ENCODE measurements at places on chromosomes 3 and 15.
A peak's percentile ranks its signal among the peaks of the same experiment; 100 is the strongest.

- DNase-seq: no peak
Observed at GRCh38 chr3:104738271-104738670, 628.4 kb upstream of the ALCAM start.

GRCh38 chr3:38581774-38582173, 67.7 kb downstream of the SCN5A start:
- no peak for DNase-seq

GRCh38 chr3:87958289-87958688, 100.5 kb downstream of the CGGBP1 start:
- DNase-seq: no peak

GRCh38 chr3:50259432-50260026, 9.4 kb upstream of the SEMA3B start:
- DNase-seq: no peak

GRCh38 chr15:95134431-95135110, 903.2 kb downstream of the MCTP2 start:
- no peak for DNase-seq

GRCh38 chr3:112360561-112360960, 27.6 kb downstream of the CD200 start:
- DNase-seq: no peak

DNA sequence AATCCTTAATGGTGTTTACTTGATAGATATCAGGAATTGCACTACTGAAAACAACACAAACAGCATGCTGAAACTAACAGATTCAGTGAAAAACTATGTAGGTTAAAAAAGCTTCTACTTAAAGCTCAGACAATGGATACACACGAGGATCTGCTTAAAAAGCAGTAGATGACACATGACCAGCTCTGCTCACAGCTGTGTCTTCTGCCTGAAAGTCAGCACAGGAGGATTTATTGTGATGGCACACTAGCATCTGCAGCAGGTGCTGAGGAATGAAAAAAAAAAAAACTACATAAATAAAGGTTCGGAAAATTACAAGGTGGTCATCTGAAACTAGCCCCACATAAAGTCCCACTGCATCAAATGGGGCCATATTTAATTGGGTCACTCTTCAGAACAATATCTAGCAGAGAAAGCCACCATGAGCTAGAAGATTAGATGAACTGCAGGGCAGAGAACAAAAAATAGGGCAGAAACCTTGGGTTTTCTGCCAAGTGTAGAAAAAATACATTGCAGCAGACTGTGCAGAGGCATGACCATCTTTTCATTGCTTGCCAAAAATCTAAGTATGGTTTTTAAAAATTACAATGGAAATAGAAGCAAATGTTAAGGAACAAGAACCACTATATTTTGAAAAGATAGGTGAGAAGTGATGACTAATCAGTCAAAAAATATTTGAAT, 13.2 kb upstream of the GOLM2 start:
- no peak for DNase-seq

- no peak for DNase-seq
Observed at GRCh38 chr3:195460091-195460713, 17.4 kb upstream of the ACAP2 start.

- no peak for DNase-seq
Observed at GRCh38 chr15:82133251-82133650, 87.4 kb upstream of the MEX3B start.

- DNase-seq: no peak
Observed at GRCh38 chr3:124318656-124319055, 326.7 kb upstream of the ROPN1 start.

- no peak for DNase-seq
Observed at GRCh38 chr15:101167753-101168462, 83.9 kb downstream of the CHSY1 start.

- no peak for DNase-seq
Observed at GRCh38 chr15:71697236-71697635, 113.1 kb upstream of the NR2E3 start.

DNA sequence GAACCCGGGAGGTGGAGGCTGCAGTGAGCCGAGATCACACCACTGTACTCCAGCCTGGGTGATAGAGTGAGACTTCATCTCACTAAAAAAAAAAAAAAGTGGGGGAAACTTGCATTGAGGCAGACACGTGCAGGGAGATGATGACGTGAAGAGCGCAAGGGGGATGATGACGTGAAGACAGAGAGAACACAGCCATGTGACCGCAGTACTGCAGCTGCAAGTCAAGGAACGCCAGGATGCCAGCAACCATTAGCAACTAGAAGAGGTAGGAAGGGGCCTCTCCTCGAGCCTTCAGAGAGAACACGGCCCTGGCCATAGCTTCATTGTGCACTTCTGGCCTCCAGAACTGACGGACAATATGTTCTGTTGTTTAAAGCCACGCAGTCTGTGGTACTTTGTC, 28.3 kb downstream of the RFT1 start:
- no peak for DNase-seq

DNA sequence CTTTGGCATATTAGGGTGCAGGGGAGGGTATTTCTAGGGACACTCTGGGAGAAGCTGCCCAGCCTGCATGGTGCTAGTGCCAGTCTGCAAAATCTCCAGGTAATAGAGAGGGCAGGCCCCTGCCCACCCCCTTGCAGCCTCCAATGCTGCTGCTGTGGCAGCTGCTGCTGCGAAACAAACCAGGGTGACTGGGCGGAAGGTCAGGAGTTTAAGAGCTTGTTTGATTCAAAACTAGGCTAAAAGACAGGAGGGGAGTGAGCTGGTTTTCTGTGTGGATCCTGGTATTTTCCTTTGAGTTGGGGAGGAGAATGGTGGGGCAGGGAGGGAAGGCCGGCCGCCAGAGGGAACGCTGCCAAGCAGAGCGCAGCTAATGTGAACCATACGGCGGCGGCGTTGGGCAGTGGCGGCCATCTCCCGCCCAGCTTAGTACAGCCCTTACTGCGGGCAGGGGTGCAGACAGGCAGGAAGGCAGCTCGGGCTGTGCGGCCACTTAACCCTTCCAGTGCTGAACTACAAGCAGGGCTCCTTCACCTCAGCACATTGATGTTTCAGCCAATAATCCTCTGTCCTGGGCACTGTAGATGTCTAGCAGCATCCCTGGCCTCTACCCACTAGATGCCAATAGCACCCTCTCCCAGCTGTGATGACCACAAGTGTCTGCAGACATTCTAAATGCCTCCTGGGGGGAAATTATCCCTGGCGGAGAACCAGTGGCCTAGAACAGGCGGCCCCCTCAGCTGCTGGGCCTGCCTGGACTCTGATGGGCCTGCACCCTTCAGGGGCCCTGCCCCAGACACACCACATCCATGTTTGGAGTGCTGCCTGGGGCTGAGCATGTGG, 125.7 kb downstream of the EEFSEC start:
- DNase-seq: no peak

DNA sequence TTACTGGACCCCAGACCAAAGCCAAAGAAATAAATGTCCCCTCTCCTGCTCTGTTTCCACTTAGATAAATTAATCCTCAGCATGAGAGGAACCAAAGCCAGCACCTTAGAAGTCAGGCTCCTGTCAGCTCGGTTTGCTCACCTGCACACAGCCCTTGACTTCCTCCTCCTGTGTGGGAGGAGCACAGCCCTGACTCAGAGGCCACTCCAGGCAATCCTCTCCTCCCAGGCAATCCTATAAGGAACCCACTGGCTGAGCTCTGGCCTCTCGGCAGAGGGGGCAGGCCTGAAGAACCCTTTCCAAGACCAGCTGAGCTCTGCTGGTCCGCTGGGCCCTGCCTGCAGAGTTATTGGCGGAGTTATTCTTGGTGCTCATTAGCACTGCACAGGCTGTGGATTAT, 30.8 kb downstream of the LIPC start:
- DNase-seq: no peak

GRCh38 chr3:138732456-138732855, 102.3 kb downstream of the PIK3CB start:
- no peak for DNase-seq

DNA sequence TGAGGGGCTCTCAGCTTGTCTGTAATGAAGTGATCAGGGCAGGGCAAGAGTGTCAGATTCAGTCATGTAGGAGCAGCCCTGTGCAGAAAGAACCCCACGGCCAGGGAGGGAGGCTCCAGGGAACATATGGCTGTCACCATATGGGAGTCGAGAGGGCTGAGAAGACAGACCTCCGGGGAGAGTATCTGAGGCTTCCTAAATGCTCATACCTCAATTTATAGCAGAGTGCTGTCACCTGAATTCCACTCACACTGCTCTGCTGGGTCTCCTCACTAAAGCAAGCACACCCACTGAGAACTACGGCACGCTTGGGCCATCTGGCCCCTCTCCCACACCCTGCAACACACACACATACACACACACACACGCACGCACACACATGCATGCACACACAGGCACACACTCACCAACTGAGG, 92.3 kb upstream of the TJP1 start:
- no peak for DNase-seq

- DNase-seq: no peak
Observed at GRCh38 chr3:134471521-134472193, 14.1 kb downstream of the ANAPC13 start.

- no peak for DNase-seq
Observed at GRCh38 chr3:11381563-11381962, 109.4 kb downstream of the ATG7 start.

DNA sequence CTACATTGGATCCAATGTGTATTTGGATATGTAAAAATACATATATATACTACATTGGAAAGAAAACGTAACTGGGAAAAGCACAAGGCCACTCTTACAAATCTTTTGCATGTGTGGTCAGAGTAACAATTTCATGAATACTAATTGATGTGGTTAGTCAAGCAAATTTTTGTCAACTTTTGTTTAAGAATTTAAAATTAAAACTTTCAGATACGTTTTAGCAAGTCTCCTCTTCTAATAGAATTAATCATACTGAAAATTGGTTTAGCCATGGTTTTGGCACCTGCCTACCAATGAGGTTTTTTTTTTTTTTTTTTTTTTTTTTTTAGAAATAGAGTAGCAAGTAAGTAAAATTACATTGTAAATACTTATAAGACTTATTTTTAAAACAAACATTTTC, 153.0 kb upstream of the CGNL1 start:
- DNase-seq: no peak

- peak; percentile 55 for DNase-seq
Observed at GRCh38 chr3:52277972-52278509, 408 bp downstream of the WDR82 start.

- DNase-seq: no peak
Observed at GRCh38 chr15:22892333-22892732, 53.9 kb downstream of the NIPA2 start.

GRCh38 chr15:72398648-72399047, 543 bp downstream of the TMEM202 start:
- DNase-seq: no peak

- no peak for DNase-seq
Observed at GRCh38 chr3:106341586-106342162, 472.9 kb upstream of the CBLB start.

DNA sequence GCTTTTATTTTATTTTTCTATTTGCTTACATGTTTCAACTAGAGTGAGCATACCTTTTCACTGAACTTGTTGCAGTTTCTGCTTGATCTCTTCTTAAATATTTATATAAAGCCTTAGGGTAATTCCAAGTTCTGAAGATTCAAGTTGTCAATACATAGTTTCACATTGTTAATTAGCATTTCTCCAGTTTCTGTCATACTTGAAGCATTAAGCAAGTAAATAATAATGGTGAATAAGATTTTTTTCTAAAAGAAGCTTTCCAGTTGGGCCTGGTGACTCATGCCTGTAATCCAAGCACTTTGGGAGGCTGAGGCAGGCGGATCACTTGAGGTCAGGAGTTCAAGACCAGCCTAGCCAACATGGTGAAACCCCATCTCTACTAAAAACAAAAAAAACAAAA, 53.9 kb downstream of the CALML4 start:
- DNase-seq: no peak

GRCh38 chr15:40855706-40856234, 11.9 kb downstream of the SPINT1 start:
- no peak for DNase-seq

GRCh38 chr3:130789782-130790322, 43.2 kb upstream of the PIK3R4 start:
- no peak for DNase-seq

DNA sequence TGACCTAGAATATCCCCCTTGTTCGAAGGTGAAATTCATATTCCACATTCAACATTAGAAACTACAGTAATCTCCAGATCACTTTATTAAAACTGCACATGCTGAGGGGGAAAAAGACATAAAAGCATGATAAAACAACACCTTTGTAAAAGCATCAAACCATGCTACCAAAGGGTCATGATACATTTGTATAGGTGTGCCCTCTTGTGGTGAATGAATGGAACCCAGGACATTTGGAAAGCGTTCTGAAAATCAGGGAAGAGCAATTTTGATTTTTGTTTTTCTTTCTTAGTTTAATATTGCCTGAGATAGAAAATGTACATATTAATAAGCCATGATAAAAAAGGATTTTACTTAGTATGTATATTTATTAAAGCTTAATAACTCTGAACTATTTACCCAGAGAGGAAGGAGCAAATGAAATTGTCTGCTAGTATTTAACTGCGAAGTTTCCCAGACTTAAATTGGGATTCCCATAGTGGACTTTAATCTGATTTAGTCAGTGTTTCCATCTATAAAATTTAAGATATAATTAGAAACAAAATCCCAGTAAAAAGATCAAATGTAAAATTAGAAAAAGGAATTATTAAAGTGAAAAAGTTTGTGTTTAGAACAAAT, 105.8 kb upstream of the ARL6 start:
- DNase-seq: no peak

DNA sequence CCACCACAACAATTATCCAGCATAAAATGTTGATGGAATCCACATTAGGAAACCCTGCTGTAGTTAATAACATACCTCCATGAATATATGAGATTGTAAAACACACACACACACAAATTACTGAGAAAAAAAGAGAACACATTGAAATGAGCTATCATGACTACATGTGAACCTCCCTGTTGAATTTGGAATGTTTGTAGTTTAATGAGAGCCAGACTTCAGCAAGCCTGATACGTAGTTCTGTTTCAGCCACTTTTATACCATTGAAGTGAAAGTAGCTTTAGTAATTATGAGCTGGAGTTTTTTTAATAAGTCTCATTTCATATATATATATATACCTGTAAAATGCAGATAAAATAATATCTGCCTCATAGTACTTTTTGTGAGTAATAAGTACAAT, 1146.4 kb downstream of the NAALADL2 start:
- no peak for DNase-seq

- DNase-seq: no peak
Observed at GRCh38 chr15:65327651-65328393, 23.3 kb downstream of the RNU5B-1 start.

GRCh38 chr3:154142608-154143007, 21.4 kb downstream of the ARHGEF26 start:
- no peak for DNase-seq

DNA sequence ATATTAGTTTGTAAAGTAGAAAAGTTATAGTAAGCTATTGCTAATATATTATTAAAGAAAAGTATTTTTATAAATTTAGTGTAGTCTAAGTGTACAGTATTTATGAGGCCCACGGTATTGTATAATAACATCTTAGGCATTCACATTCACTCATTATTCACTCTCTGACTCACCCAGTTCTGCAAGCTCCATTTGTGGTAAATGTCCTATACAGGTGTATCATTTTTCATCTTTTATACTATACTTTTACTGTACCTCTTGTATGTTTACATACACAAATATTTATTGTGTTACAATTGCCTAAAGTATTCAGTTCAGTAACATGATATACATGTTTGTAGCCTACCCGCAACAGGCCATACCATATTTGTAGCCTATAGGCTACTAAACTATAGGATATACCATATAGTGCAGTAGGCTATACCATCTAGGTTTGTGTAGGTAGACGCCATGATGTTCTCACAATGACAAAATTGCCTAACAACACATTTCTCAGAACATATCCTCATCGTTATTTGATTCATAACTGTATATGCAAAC, 246.8 kb upstream of the ALCAM start:
- no peak for DNase-seq

- DNase-seq: no peak
Observed at GRCh38 chr3:142946861-142947260, 16.6 kb downstream of the PAQR9 start.
